ENCODE measurements at places on chromosomes 7 and 10. TPM values are rescaled to one million over a fixed set of nuclear protein-coding genes. Genes with fewer than 3 reads are reported as not detected.

The MDFIC gene
- 30.8 TPM for total RNA-seq

The PKD2L1 gene
- 0.37 TPM for total RNA-seq

The ZNF804B gene
- total RNA-seq, result not detected

The PTPRZ1 gene
- total RNA-seq, result 0.84 TPM

The MMD2 gene
- not detected for total RNA-seq

The MPLKIP gene
- total RNA-seq, result 28.0 TPM

The PLPP4 gene
- total RNA-seq, result not detected

The HOXA3 gene
- 8.8 TPM for total RNA-seq

The ASAH2 gene
- 4.5 TPM for total RNA-seq

The RAPGEF5 gene
- 44.2 TPM for total RNA-seq
